ENCODE measurements at places on chromosomes 1 and 21.
A peak's percentile ranks its signal among the peaks of the same experiment; 100 is the strongest.

DNA sequence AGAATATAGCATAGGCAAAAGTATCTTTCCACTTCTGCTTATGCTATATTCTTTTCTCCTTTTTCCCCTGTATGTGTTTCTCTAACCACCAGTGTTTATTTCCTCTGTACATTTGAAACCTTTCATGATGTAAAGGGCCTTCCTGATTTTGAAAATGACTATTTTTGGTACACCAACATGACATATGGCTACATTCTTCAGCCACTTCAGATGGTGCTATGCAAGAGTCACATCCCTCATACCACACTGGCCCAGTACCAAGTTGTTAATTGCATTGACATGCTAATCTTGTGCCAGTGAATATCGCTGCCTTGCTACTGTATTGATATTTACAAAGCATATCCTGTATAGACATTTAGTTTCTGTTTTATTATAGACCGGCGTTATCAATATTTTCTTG lies 408.7 kb downstream of the NCAM2 start:
- DNase-seq, result no peak

GRCh38 chr1:28447679-28448078 lies 58.2 kb upstream of the RCC1 start:
- no peak for DNase-seq

GRCh38 chr1:167059045-167059808 lies 30.9 kb downstream of the GPA33 start:
- peak; percentile 75 for DNase-seq

DNA sequence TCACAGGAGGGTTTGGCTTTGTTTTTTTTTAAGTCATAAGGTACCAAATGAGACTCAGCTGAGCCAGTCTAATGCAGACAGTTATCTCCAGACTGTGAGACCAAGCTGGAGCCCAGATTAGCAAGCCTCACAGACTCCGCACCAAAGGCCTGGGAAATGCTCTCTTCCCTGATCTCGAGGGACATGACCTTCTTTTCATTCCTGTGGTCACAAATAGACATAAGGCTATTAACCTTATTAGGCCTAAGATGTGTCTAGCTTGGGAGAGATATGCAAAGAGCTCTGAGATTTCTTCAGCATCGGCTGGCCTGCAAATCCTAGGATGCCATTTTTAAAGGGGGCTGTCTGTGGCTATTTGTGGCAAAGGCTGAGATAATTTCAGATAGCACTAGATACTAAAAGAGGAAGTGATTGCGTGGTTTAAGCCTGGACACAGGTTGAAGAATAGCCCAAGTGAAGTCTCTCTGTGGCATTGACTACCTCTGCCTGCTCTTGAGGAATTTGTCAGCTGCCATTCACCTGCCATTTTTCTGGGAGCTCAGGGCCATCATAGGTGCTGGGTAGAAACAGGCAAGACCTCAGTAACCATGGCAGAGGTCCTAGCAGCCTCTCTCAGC lies 301.3 kb downstream of the SIPA1L2 start:
- no peak for DNase-seq

DNA sequence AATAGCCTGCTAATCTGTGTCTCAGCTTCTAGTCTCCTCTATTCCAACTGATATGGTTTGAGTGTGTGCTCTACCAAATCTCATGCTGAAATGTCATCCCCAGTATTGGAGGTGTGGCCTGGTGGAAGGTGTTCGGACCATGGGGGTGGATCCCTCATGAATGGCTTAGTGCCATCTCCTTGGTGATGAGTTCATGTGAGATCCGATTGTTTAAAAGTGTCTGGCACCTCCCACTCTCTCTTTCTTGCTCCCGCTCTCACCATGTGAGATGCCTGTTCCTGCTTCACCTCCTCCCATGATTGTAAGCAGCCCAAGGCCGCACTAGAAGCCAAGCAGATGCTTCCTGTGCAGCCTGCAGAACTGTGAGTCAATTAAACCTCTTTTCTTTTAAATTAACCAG lies 73.5 kb upstream of the CAMK1G start:
- DNase-seq, result no peak

DNA sequence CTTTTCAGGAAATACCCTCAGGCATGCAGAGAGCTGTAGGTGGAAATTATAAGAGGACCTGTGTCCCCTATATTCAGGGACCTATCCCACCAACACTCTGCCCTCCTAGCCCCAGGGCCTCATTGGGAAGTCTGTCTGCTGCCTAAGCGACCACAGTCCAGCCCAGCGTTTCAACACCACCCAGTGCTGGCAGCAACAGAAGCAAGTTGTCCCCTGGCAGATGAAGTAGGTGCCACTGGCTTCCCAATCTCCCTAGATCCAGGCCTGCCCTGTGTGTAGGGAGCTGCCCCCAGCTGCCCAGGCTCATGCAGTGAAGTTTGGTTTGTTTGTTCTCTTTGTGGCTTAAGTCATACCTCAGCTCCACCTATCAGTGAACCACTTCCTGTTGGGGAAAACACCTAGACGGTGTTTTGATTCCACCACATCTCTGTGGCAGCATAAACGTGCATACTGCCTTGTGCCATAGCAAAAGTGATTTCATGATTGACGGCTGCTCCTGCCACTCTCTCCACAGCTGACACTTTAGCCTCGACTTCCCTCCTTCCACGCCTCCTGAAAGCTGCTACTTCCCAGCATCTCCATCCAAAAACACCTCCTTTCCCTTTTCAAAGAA lies 8.1 kb upstream of the LEFTY1 start:
- peak; percentile 66 for DNase-seq

DNA sequence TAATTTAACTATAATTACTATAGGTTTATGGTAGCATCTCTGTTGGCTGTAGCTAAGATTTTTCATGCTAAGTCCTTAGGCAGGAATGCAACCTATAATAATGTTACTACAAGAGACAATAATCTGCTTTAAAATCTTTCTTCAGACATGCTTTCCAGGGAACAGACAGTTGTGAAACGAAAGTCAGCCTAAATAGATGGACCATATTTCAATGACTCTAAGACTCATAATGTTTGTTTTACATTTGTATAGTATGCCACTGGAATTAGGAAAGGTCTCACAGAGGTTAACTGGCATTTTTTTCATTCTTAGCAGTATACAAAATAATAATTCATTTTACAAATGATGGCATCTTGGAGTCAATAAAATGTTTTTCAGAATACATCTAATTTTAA lies 8.1 kb downstream of the RERE start:
- no peak for DNase-seq

GRCh38 chr1:62384276-62385005 lies 52.4 kb upstream of the USP1 start:
- DNase-seq, result no peak

GRCh38 chr1:84350550-84350949 lies 47.7 kb upstream of the DNASE2B start:
- DNase-seq, result no peak

Data from activated naive CD4-positive, alpha-beta T cell treated with Interleukin-2 at 50 U/mL for 16 hours (primary cell).